Epithelial cell of esophagus (primary cell): ENCODE measurements at places on chromosomes 7 and 10.

DNA sequence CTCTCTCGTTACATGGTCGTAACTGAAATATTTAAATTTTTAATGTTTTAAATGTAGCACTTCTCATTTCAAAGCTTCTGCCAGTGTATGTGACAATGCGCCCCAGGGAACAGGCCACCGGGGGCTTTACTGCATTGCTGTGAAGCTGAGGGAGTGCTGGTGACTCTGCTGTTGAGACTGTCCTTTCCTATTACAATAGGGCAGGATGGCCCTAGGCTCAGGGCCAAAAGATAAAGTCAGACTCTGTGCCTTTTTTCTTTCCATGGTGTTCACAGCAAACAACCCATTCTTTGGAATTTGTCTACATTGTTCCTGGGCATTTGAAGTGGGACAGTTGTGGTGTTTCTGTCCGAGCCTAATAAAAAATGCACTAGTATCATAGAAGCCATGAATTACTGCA lies 107.3 kb downstream of the GALNT11 start:
- DNase-seq = no peak

- DNase-seq = no peak
Observed at GRCh38 chr7:11843113-11843765, 11.2 kb upstream of the THSD7A start.

- no peak for DNase-seq
Observed at GRCh38 chr10:131555406-131555805, 243.9 kb upstream of the TCERG1L start.

DNA sequence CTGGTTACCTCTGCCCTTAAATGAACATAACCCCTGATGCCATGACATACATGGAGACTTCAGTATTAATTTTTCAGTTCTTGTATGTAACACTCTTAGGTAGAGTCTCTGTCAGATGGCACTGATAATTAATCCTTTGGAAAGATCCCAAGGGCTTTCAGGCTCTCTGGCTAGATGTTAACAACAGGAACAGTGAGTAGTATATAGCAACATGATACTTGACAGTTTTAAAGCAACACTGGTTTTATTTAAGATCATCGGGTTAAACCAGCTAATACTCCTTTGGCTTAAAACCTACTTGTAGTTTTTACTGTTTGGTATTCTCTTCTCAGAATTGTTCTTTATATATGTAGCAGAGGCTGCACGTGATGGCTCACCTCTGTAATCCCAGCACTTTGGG lies 27.3 kb downstream of the AHCYL2 start:
- no peak for DNase-seq

DNA sequence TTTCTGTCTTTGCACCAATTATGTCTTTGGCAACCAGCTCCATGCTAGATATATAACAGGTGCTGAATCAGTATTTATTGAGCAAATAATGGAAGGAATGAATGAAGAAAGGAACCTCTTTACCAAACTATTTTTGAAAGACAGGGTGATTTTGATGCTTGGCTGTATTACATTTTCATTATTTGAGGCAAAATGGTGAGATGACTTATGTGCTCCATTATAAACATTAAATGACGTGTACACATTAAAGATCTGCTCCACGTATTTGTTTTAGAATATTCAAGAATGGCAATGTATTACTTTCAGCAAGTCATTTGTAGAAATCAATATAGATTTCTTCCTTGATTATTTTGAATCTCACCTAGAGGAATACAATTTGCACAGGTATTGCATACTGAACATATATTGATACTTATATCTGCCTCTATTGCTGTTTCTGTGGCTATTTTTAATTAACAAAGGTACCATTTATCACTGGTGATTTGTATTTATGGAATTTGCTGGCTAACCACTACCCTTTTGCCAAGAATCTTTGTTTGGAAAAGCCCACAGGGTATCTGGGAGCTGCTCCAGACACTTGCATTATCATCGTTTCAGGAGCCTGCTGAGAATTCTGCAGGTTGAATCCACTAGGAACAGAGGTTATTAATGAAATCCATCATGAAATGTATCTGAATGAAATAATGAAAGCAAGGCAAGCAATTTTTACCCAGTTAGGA lies 92.2 kb downstream of the SEMA3C start:
- peak; percentile 50 for DNase-seq

DNA sequence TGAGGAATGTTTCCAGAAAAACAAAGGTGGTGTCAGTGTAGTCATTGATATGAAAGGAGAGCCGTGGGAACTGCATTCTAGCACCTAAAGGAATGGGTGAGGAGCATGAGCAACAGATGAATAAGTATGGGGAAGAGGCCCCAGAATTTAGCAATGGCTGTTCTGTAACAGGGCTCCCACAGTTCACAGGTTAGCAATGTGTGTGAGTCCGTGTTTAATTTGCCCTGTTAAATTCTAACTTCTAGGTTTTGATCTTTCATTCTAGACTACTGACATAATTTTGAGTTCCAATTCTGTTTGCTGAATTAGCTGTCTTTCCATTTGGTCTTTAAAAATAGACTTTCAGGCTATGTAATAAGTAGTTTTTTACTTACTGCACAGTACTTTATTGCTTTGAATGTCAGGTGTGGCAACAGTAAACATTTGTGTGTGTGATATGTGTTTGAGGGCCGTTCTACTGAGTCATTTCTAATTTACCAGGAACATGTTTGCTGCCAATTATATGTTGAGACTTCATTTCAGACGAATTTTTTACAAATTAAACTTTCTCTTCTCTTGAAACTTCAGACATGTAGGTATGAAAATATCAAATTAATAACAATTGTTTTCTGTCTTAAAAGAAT lies 8.8 kb downstream of the STK17A start:
- peak; percentile 92 for DNase-seq

GRCh38 chr7:38283809-38284208 lies 10.4 kb upstream of the TARP start:
- DNase-seq = no peak

DNA sequence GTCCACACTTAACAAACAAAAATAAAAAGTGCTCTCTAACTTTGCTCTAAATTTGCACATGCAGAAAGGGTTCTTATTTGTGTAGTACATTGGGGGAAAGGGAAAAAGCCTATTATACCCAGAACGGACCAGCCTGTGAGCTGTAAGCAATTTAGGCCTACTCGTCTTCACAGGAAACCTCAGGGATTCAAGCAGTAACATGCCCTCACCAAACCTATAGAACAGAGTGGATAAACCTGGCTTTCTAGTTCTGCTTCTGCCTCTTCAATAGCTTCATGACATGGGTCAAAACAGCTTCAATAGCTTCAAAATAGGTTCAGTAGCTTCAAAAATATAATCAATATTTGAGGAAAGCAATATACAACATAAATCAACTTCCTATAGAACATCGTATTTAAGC lies 163.7 kb downstream of the ARL4A start:
- peak; percentile 92 for DNase-seq

DNA sequence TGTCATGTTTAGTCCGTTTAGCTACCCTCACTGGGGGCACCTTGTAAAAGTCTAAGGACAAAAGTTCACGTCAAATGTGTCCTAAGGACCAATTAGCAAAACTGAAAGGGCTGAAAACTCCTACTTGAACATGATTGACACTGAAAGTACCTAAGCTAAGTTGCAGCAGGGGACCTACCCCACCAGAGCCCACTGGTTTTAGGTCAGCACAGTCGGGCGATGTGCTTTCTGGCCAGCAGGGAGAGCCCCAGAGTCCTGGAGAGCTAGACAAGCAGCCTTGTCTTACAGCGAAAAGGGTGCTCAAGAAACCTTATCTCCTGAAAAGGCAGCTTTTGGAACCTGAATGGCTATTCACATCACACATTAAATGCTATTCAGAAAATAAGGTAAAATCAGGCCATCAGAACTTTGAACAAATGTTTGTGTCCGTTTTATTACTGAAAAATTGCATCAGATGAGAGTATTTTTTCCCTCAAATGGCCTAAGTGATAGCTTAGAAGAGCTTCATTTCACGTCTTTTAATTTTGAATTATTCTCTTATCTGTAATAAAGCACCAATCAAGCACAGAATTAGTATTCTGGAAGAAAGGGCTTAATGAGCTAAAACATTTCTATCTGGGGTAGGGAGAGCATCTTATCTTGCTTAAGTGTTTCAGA lies 52.2 kb upstream of the MKI67 start:
- DNase-seq = peak; percentile 40
